AG08395 (cell line): ENCODE measurements at places on chromosomes 4 and X.

DNA sequence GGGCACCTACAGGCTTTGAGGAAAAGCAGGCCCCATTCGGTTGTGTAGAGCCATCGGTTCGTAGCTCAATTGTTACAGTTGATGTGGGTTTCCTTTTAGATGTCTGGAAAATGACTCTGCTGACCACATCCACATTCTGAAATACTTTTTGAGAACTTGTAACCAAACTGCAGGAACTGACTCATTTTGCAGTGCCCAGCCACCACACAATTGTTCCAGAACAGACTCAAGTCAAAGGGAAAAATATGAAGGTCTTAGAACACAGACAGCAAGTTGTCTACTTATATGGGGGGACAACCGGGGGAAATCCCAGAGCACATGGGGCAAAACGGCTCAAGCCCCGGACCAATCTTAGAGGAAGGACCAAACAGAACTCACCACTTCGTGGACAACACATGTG lies 557.6 kb upstream of the DIPK2B start:
- peak; percentile 78 for DNase-seq

- no peak for DNase-seq
These were observed 1958.9 kb upstream of the TENM3 start for GRCh38 chr4:180284267-180284666.

DNA sequence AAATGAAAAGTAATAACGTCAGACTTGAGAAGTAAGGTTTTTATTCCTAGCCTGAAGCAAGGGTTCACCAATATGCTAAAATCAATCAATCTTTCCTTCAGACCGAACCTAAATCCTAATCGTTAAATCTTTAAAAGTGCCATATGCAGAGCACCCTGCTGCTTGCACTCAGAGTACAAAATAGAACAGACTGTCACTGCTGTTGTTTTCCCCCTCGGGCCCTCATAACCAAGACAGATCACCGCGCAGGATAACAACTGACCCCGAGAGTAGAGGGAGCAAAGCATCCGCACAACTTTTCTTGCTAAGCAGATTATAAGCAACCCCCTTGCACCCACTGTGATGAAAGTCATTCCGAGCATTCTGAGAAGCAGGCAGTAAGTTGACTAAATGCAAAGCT lies 550.9 kb upstream of the NDST4 start:
- no peak for DNase-seq

- peak; percentile 4 for DNase-seq
These were observed 101.7 kb upstream of the FRG1 start for GRCh38 chr4:189838821-189839497.

DNA sequence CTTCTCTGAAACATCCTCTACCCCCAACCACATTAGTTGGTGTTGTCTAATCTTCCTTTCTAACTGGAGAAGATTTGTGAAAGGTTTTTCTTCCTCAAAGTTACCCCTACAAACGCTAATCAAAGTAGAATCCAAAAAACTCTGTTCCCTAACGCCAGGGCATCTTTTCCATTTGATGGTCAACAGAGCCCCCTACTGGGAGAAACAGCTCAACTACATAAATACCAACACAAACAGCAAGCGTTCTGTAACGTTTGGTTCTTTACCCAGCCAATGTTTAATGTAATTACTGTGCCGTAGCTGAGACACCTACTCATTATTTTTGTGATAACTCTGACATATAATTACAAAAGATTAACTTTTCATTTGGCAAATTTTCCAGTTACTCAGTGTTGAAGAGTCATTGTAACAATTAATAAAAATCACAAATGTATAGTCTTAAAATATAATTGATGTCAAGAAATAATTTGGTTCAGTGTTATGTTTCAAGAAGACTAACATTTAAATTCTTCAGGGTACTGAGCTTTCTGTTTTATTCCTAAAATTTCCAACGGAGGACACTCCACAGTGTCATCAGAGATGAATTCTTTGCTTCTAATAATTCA lies 94.9 kb upstream of the TBC1D9 start:
- DNase-seq, result peak; percentile 80

- DNase-seq, result no peak
These were observed 3.8 kb downstream of the ZFX start for GRCh38 chrX:24153178-24153795.

GRCh38 chr4:48778431-48779094 lies 1.5 kb downstream of the FRYL start:
- DNase-seq, result peak; percentile 16

DNA sequence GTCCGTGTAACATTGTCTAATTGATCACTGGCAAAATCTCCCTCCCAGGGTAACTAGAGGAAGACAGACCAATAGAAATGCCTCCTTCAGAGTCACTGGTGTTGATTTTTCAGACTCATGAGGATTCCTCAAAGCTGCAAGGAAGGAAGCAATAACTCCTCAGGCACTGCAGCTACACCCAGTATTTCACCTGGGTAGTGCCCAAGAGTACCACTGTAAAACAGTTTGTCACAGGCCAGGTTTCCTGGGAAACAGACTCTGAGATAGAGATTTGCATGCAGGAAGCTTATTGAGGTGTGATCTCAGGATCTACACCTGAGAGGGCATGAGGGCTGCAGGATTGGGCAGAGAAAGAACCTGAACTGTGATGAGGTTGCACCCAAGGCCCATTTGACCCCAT lies 240.7 kb upstream of the ATP6AP2 start:
- DNase-seq, result no peak

DNA sequence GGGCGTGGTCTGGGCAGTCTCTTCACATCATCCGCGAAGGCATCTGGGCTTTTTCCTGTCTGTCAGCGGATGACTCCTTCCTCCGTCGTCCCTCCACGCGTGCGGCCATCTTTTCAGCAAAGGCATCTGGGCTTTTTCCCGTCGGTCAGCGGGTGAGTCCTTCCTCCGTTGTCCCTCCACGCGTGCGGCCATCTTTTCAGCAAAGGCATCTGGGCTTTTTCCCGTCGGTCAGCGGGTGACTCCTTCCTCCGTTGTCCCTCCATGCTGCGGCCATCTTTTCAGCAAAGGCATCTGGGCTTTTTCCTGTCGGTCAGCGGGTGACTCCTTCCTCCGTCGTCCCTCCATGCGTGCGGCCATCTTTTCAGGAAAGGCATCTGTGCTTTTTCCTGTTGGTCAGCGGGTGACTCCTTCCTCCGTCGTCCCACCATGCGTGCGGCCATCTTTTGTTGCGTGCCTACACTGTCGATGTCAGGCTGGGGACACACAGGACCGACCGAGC lies 12.3 kb upstream of the TMEM271 start:
- no peak for DNase-seq

GRCh38 chrX:129979207-129979920 lies 3.1 kb upstream of the BCORL1 start:
- DNase-seq, result no peak

DNA sequence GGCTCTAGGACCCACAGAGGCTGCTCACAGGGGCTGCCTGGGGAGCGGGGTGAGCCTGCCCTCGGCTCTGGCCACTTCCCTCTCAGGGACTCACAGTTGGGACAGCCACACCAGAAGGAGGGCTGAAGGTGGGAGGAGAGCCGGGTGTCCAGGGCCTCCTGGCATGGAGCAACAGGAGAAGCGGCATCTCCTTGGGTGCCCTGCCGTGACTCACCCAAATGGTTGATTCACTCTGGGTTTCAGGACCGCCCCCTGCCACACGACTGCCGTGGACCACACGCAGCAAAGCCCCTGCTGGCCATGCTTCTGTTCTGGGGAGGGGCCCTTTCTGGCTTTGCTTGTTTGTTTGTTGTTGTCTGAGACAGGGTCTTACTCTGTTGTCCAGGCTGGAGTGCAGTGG lies 86.0 kb upstream of the AFAP1 start:
- DNase-seq, result no peak

DNA sequence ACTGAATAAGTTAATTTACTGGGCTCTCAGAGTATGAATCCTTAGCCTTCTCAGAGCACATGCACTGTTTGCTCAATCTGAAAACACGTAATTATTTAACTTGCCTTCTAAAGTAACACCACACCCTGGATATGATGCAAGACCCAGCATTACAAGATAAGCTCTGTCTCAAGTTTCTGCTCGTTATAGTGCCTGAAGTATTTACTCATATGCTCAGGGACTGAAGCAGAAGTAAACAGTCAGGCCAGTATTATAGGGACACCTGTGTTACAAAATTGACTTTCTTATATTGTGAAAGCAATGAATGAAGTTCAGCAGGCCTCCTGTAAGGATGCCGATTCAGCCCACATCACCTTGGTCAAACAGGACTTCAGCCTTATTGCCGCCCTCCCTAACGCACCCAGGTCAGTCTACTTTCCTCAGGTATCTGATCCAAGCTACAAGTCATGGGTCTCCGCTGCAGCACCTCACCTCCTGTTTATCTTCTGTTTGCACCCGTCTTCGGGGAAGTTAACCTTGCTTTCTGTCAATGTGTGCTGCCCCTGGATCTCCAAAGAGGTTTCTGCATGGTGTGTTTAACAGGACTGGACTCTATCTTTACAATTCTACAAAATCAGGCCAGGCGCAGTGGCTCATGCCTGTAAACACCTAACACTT lies 42.8 kb upstream of the KLF3 start:
- DNase-seq, result peak; percentile 63

DNA sequence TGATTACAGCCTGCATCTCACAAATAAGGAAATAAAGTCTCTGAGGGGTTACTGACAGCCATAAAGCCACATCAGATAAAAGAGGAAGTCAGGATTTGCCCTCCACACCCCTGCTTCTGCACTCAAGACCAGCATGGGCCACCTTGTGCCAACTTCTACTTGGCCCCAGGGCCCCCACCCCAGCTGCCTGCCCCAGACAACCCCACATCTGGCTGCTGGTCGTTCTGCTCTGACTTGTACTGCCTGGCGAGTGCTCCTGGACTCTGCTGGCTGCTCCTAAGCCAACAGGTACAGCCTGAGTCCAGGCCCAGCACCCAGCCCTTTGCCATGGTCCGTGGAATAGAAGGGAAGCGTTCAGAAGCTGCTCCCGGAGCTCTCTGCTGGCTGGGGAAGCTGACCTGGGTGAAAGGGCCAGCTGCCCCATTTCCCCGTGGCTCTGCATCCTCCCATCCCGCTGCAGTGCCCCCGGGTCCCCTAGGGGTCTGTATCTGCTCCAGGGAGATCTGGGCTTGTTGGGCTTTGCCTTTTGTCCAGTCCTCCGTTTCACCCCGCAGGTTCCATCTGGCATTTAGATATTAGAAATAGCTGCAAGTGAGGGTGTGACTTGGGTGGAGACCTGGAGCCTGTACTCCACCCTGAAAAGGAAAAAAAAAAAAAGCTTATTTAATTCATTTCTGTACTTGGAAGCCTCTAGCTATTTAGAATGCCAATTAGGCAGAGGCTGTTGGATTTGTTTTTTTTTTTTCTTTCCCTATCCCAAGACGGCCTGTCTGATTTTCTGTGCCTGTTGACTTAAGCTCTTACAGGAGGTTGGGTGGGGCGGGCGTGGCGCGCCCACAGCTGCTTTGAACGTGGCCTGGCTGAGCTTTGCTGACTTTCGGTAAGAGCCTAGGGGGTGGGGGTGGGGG lies 194.7 kb downstream of the PTTG2 start:
- DNase-seq, result no peak

- DNase-seq, result no peak
These were observed 126.2 kb downstream of the KLHL13 start for GRCh38 chrX:117990438-117990837.

DNA sequence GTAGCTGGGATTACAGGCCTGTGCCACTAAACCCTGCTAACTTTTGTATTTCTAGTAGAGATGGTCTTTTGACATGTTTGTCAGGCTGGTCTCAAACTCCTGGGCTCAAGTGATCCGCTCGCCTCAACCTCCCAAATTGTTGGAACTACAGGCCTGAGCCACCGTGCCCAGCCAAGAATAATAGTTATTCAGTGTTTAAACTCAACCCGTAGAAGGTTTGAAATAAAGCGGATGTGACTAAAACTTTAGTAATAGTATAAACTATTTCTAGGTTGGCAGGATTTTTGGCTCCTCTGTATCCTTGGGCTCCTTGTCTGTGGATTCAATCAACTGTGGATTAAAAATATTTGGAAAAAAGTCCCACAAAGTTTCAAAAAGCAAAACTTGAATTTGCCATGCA lies 37.8 kb downstream of the PCDH10 start:
- DNase-seq, result no peak

- DNase-seq, result peak; percentile 88
These were observed 17.6 kb downstream of the FGFBP1 start for GRCh38 chr4:15920723-15921591.

- DNase-seq, result no peak
These were observed 190.6 kb upstream of the SPRY1 start for GRCh38 chr4:123206016-123206415.

DNA sequence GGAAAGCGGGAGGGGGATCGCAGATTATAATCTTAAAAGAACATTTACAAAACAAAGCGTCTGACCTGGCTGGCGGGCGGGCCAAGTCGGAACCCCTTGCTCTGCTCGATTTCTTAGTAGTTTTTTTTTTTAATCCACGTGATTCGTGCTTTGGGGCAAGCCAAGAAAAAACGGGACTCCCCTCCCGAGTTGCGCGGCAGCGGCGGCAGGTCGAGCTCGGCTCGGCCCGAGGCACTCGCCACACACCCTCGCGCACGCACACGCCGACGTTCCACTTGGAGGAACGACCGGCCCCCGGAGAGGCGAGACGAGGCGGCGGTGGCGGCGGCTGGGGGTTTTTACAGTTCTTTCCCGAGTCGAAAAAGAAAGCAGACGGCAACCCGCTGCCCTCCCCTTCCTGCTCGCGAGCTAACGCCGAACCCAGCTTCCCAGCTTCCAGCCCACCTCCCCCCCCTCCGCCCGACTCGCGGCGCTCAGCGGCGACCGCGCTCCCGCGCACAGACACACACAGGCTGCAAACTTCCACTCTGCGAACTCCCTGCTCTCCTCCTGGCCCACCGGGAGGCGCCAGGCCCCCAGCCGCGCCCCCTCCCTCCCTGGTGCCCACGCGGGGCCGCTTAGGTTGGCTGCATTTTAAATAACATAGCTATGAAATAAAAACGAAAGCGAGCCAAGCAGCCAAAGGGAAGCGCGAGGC lies 1.2 kb downstream of the BCOR start:
- no peak for DNase-seq

DNA sequence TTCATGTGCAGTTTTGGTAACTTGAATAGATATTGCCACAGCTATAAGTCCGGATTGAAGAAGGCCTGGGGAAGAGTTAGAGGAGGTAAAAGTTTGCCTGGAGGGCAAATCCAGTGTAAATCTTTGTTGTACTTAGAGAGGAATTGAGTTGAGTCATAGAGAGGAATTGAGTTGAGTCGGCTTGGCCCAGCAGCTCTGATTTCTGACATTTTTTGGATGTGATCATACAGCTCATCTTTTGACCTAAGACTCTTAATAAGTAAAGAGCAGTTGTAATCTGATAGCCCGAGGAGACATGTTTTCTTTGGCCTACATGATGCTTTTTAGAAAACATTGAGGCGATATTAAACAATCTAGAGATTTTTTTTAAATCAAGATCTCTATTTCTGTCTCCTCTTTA lies 3.9 kb downstream of the KIT start:
- DNase-seq, result peak; percentile 84

- no peak for DNase-seq
These were observed 1.1 kb upstream of the CHST7 start for GRCh38 chrX:46572340-46572936.

- no peak for DNase-seq
These were observed 171.8 kb upstream of the FAM9B start for GRCh38 chrX:9205599-9206223.

- DNase-seq, result peak; percentile 5
These were observed 469.0 kb upstream of the MAGEB2 start for GRCh38 chrX:29746326-29746725.

- peak; percentile 47 for DNase-seq
These were observed at the start of gene BCOR for GRCh38 chrX:40097504-40098263. TSS of gene BCOR (minus strand) at chrX:40097958. CDS start at chrX:40077929, 20,029 bp downstream.
